Right ventricle myocardium inferior (tissue), 1 donor: ENCODE measurements at places on chromosomes 7 and 10. TPM values are rescaled to one million over a fixed set of nuclear protein-coding genes. Genes with fewer than 3 reads are reported as not detected.

The WEE2 gene
- total RNA-seq: not detected

The ZNF853 gene
- 10.3 TPM for total RNA-seq

The CH25H gene
- 0.14 TPM for total RNA-seq

The RPEL1 gene
- not detected for total RNA-seq

The SORCS1 gene
- total RNA-seq: 2.9 TPM

The PDZD8 gene
- 20.0 TPM for total RNA-seq

The PALS2 gene
- 10.8 TPM for total RNA-seq

The VIPR2 gene
- total RNA-seq: 17.0 TPM

The OLAH gene
- 0.35 TPM for total RNA-seq

The ACSM6 gene
- total RNA-seq: not detected

The PTPN20 gene
- total RNA-seq: 14.3 TPM

The CTAGE4 gene
- 0.30 TPM for total RNA-seq

The TDRD1 gene
- total RNA-seq: 4.0 TPM

The ALDH18A1 gene
- 11.8 TPM for total RNA-seq

The SH2D4B gene
- total RNA-seq: not detected

The CPA4 gene
- total RNA-seq: not detected

The AKR1D1 gene
- not detected for total RNA-seq

The IFIT5 gene
- total RNA-seq: 8.2 TPM

The SEMA3A gene
- 1.7 TPM for total RNA-seq

The CDC14C gene
- not detected for total RNA-seq

The SRRM3 gene
- total RNA-seq: 16.5 TPM

The CLCN1 gene
- total RNA-seq: not detected

The EGR2 gene
- total RNA-seq: 1.0 TPM

The IFIT1B gene
- not detected for total RNA-seq

The LIPA gene
- total RNA-seq: 19.3 TPM

The VSIR gene
- 140 TPM for total RNA-seq

The PNLIPRP3 gene
- not detected for total RNA-seq

The C7orf57 gene
- total RNA-seq: not detected

The NUTM2B gene
- 1.0 TPM for total RNA-seq

The PHYHIPL gene
- total RNA-seq: not detected

The PHTF2 gene
- 21.5 TPM for total RNA-seq

The PRSS37 gene
- not detected for total RNA-seq

The BTBD16 gene
- total RNA-seq: not detected

The PTF1A gene
- not detected for total RNA-seq
